ENCODE measurements at places on chromosomes 1 and 21. TPM values are rescaled to one million over a fixed set of nuclear protein-coding genes. Genes with fewer than 3 reads are reported as not detected.

C1orf87 gene
- polyA plus RNA-seq, result 0.39 TPM

POU3F1 gene
- polyA plus RNA-seq, result 0.79 TPM

CDK18 gene
- polyA plus RNA-seq, result 25.1 TPM

MYBPH gene
- 0.28 TPM for polyA plus RNA-seq

DNAJC28 gene
- 4.9 TPM for polyA plus RNA-seq

CD5L gene
- polyA plus RNA-seq, result not detected

LRRC8D gene
- 34.8 TPM for polyA plus RNA-seq

ELF3 gene
- polyA plus RNA-seq, result 84.8 TPM

TNNT2 gene
- polyA plus RNA-seq, result 62.7 TPM

NBPF15 gene
- 66.8 TPM for polyA plus RNA-seq

ZNF683 gene
- polyA plus RNA-seq, result not detected

C1orf56 gene
- 11.8 TPM for polyA plus RNA-seq

TEX38 gene
- 0.57 TPM for polyA plus RNA-seq

CNKSR1 gene
- polyA plus RNA-seq, result 20.0 TPM

COL24A1 gene
- 1.7 TPM for polyA plus RNA-seq

PTGS2 gene
- 1.3 TPM for polyA plus RNA-seq

SLC44A5 gene
- polyA plus RNA-seq, result 13.4 TPM

CHIA gene
- not detected for polyA plus RNA-seq

OR10Z1 gene
- polyA plus RNA-seq, result not detected

ALX3 gene
- polyA plus RNA-seq, result not detected

IVL gene
- polyA plus RNA-seq, result not detected

USH2A gene
- 0.22 TPM for polyA plus RNA-seq

MEX3A gene
- 48.0 TPM for polyA plus RNA-seq

PRAMEF27 gene
- not detected for polyA plus RNA-seq

TOMM20 gene
- 239 TPM for polyA plus RNA-seq

YOD1 gene
- 15.8 TPM for polyA plus RNA-seq

FRRS1 gene
- polyA plus RNA-seq, result 10.8 TPM

CALML6 gene
- 0.73 TPM for polyA plus RNA-seq

SPRR2G gene
- not detected for polyA plus RNA-seq

GPR37L1 gene
- not detected for polyA plus RNA-seq

CRNN gene
- not detected for polyA plus RNA-seq

Measured in renal cortex interstitium (tissue), 15 donors.